T-cell (primary cell): ENCODE measurements at places on chromosomes 7 and 10. TPM values are rescaled to one million over a fixed set of nuclear protein-coding genes. Genes with fewer than 3 reads are reported as not detected.

GRCh38 chr10:14624600-14624999, 150.1 kb downstream of the FAM107B start:
- no peak overlapping the region for H3K4me3 ChIP-seq
- no peaks in the 10 kb centered on the region for H3K36me3 ChIP-seq
- H3K27me3 ChIP-seq = no peaks in the 10 kb centered on the region

GRCh38 chr10:104796823-104797222, 155.7 kb downstream of the SORCS3 start:
- H3K36me3 ChIP-seq = no peaks in the 10 kb centered on the region
- H3K4me3 ChIP-seq = no peak overlapping the region
- no peaks in the 10 kb centered on the region for H3K27me3 ChIP-seq
- DNase-seq = no peak

DNA sequence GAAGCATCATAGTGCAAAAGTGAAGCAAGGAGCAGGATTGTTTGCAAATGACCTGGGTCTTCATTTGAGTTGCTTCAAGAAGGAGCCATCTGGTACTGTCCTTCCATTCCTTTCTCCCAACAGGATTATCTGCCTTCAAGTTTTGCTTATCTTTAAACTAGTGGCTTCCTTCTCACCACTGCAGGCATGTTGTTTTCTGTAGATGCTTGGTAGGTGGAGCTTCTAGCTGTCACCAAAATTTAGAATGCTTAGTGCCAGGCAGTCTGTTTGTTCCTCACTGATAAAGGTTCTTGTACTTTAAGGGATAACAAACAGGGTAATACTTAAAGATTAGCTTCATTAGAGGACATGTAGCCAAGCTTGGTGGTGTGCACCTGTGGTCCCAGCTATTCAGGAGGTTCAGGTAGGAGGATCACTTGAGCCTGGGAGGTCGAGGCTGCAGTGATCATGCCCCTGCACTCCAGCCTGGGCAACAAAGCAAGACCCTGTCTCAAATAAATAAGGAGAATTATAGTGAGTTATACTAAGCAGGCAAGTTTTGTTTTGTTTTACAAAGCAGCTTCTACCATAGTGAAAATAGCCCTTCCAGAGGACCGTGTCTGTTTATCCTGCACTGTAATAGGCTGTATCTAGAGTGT, 5.7 kb downstream of the ARL5B start:
- peaks cover 17% of the 10 kb centered on the region for H3K4me1 ChIP-seq
- no peaks in the 10 kb centered on the region for H3K36me3 ChIP-seq
- no peak overlapping the region for H3K4me3 ChIP-seq
- no peak for DNase-seq
- H3K27me3 ChIP-seq = no peaks in the 10 kb centered on the region

DNA sequence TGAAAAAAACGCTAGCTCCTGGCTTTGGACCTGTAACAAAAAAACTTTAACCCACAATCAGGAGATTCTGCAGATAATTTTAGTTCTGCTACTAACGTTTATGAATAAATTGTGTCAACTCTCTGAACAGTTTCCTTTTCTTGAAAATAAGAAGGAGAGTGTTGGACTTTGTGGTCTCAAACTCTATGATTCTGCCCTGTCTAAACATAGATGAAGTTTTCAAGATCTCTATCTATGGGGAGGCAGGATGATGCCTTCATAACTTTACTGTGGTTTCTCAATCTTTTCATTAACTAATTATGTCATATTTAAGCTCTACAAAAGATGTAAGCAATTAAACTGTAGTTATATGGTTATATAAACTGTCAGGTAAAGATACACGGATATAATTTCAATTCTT, 162.0 kb downstream of the REEP3 start:
- no peak overlapping the region for H3K4me3 ChIP-seq
- H3K27ac ChIP-seq = no peak overlapping the region
- no peaks in the 10 kb centered on the region for H3K27me3 ChIP-seq
- H3K4me1 ChIP-seq = no peaks in the 10 kb centered on the region

DNA sequence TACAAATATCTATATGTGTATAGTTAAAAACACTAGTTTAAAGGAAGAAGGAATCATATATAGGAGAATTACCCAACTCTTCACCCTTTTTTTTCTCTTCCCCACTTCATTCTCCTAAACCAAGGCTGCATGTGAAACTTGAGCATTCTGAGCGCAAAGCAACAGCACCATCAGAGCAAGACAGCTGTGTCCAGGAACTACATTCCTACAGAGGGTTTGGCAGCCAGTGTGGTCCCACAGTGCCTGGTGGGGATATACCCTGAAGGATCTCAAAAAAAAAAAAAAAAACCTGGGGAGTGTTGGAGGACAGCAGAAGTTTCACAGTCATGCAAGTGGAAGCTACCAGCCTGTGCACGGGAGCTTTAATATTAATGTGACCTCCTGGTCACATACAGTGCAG, 310.4 kb downstream of the CTNNA3 start:
- DNase-seq = no peak
- H3K36me3 ChIP-seq = no peaks in the 10 kb centered on the region
- H3K27ac ChIP-seq = no peak overlapping the region
- H3K4me1 ChIP-seq = no peaks in the 10 kb centered on the region
- H3K27me3 ChIP-seq = peaks cover 2% of the 10 kb centered on the region
- H3K4me3 ChIP-seq = no peak overlapping the region

DNA sequence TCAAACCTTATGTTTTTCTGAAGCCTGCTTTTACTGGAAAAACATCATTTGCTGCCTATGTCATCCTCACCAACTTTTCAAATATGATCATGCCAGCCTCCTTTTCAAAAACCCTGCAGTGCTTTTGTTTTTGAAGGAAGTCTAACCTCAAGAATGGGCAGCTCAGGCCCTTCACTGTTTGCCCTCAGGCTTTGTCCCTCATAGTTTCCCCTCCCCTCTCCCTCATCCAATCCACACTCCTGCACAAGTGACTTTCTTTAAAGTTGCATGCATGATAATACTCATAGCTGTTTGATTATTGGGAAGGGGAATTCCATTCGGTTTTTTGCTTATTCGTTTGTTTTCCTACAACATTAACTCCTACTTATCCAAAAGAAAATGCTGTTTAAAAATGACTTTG, 219.4 kb downstream of the SEMA3E start:
- H3K27me3 ChIP-seq = no peaks in the 10 kb centered on the region
- no peaks in the 10 kb centered on the region for H3K36me3 ChIP-seq
- no peak overlapping the region for H3K27ac ChIP-seq
- H3K4me3 ChIP-seq = no peak overlapping the region
- H3K4me1 ChIP-seq = no peaks in the 10 kb centered on the region
- DNase-seq = no peak

- H3K27ac ChIP-seq = no peak overlapping the region
- H3K4me1 ChIP-seq = no peaks in the 10 kb centered on the region
- no peak overlapping the region for H3K4me3 ChIP-seq
- no peaks in the 10 kb centered on the region for H3K27me3 ChIP-seq
- DNase-seq = no peak
These were observed 195.0 kb upstream of the STK17A start for GRCh38 chr7:43387932-43388331.

GRCh38 chr10:36801660-36802059, 323.7 kb upstream of the ANKRD30A start:
- H3K36me3 ChIP-seq = no peaks in the 10 kb centered on the region
- DNase-seq = no peak
- H3K27ac ChIP-seq = no peak overlapping the region
- H3K4me3 ChIP-seq = no peak overlapping the region
- no peaks in the 10 kb centered on the region for H3K4me1 ChIP-seq
- H3K27me3 ChIP-seq = no peaks in the 10 kb centered on the region

DNA sequence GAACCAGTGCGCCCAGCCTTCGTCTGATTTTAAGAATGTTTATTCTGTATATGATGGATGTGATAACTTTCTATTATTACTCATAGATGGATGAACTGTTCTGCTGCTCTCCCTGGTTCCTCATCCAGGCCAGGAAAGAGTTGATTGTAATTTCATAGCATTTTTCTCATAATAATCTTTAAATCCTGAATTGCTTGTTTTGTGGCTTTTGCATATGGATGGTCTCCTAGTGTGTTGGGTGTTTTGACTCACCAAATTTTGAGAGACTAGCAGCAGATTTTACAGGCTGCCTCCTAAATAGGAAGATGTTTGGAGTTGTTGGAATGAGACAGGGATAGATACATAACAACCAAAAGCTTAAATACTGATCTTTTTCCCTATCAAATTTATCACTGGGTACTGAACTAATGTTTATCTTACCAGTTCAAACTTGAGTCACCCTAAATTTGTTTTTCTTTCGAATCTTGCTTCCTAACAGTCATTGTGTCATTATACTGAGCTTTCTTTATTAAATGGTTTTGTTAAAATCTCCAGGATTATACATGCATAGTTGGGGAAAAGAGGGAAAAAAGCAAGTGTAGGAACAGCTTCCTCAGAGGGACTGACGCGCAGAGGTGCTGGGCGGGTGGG, 106.0 kb upstream of the GATA3 start:
- H3K4me3 ChIP-seq = no peak overlapping the region
- no peaks in the 10 kb centered on the region for H3K4me1 ChIP-seq
- H3K27me3 ChIP-seq = no peaks in the 10 kb centered on the region
- H3K27ac ChIP-seq = no peak overlapping the region

Gene INHBA
- 0.16 TPM for total RNA-seq

Gene FFAR4
- not detected for total RNA-seq

Gene WNT2
- total RNA-seq = not detected

Gene MRPL32
- total RNA-seq = 37.1 TPM

Gene HOXA4
- total RNA-seq = 0.36 TPM

Gene SP8
- total RNA-seq = not detected

Gene H2BK1
- total RNA-seq = 5.1 TPM

Gene APBB1IP
- total RNA-seq = 86.5 TPM
